ENCODE measurements at places on chromosomes 6 and 20.

DNA sequence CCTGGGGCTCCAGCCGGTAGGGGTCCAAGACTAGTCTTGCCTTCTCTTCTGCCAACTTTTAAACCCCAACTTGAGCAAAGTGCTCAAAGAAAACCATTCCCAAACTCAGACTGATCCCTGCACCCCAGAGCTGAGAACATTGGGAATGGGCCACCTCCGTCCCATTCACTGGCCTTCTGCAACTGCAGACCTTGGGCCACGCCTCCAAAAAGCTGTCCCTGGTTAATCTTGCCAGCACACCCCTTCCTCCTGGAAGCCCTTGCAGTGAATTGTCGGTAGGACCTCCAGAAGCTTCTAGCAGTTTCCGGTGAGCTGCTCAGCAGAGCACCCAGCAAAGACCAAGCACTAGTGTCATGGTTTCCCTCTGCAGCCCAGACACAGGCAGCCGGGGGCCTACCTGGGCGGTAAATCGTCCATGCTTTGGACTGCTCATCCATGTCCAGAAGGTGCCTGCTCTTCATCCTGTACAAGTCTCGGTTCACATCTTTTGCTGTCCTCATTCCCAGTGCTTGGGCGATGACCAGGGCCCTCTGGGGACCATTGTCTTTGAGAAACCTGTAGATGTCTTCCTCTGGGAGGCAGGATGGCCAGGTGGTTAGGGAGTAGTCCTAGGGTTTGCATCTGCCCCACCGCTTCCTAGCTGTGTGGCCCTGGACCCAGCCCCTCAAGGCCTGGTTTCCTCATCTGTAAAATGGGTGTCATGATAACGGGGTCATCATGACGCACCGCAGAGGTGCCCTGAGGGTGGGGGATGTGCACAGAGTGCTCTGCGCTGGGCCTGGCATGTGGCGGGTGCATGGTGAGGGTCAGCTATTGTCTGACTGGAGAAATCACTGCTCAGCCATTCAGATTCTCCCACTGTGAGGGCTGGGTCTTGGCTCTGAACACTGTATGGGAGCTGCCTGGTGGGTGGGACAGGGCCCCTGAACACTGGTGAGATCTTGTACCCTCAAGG, 5.5 kb downstream of the ZBP1 start:
- no peak for DNase-seq

GRCh38 chr20:36527331-36528125, 13.8 kb upstream of the MYL9 start:
- DNase-seq = no peak

- no peak for DNase-seq
These were observed 72.8 kb downstream of the RPS12 start for GRCh38 chr6:132887204-132887603.

- DNase-seq = no peak
These were observed 150.6 kb downstream of the QKI start for GRCh38 chr6:163565140-163565539.
